Epithelial cell of prostate (primary cell): ENCODE measurements at places on chromosomes 6 and 20.

- no peak for DNase-seq
Observed at GRCh38 chr6:22132656-22133055, 164.2 kb downstream of the PRL start.

DNA sequence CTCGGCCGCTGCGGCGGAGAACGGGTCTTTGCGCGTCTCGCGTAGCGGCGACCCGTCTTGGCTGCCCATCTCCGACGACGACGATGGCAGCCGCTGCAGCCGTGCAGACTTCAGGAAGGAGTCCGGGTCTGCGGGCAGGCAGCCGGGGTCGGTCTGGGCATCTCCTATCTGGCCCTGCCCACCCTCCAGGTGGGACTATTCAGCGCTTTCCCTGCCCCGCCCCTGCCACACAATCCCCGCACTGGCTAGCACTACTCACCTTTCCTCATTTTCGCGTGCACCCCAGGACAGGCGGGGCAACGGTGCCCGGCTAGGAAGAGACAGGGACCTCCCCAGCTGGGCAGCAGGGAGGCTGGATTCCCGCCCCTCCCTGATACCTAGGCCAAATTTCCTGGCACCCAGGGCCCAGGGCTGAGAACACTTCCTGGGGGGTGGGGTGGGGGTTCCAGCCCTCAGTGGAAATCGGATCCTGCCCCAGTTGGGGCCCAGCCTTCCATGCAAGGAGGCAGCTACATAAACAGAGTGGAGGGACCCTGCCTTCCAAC, 9.2 kb downstream of the GGT7 start:
- no peak for DNase-seq

DNA sequence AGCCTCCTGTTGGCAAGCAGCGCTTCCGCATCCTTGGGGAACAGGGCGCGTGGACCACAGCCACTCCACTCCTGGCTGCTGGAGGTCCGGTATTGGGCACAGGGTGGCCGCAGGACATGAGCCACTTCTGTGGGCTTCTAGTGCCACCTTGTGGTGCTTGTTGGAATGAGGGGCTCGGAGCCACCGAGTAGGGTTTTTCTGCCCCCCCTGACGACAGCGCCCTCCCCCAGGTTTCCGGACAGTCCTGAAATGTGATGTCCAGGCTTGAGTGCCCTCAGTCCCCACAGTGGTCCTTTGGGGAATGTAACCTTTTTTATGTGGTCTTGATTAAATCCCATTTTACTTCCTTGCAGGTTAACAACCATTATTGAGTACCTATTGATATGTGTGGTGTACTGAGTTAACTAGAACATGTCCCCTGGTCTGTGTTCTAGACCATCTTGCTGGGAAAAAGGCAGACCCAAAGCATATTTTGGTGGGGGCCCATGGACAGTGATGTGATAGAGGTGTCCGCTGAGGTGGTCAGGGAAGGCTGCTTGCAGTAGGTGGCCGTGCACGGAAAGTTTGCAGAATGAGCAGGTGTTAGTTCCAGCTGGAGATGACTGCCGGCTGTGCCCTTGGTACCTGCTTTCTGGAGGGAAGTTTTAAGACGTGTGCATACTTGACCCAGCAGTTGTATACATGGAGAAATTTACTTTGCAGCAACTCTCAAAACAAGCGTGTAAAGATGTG, 70.0 kb downstream of the PTPN1 start:
- DNase-seq: no peak

DNA sequence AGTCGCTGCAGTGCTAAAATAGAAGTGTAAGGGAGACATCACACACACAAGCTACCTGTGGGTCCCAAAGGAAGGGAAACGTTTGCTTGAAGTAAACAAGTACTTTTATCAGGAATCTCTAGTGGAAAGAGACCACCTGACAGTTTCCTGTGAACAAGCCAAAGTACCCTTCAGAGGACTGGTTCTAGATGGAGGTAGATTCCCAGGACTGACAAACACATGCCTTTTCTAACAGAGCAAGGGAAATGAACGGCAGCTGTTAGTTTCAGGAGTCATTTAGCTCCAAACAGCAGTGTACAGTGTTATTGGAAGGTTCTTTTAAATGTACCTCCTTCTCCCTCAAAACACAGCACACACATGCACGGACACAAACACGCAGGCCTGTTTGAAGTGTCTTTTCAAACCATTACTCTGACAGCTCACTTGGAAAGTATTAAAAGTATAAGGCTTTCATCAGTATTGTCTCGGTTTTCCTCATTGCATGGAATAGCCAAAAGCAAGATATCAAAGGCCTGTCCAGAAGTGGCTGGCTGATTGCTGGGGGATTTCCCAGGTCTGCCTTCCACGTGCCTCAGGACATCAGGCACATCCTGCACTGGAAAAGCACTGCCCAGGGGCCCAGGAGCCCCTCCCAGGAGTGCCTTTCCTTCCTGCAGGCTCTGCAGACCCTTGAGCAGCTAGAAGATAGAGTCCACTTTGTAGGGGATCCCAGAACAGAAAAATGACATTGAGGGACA, 393.2 kb upstream of the SOX4 start:
- no peak for DNase-seq

- peak; percentile 16 for DNase-seq
Observed at GRCh38 chr6:884570-884969, 191.6 kb upstream of the EXOC2 start.
